ENCODE measurements at places on chromosomes 5 and 9.

- no peak for DNase-seq
Observed at GRCh38 chr9:108296056-108296455, 559.7 kb downstream of the ACTL7B start.

- DNase-seq, result no peak
Observed at GRCh38 chr9:127608104-127608966, 3.7 kb upstream of the STXBP1 start.

DNA sequence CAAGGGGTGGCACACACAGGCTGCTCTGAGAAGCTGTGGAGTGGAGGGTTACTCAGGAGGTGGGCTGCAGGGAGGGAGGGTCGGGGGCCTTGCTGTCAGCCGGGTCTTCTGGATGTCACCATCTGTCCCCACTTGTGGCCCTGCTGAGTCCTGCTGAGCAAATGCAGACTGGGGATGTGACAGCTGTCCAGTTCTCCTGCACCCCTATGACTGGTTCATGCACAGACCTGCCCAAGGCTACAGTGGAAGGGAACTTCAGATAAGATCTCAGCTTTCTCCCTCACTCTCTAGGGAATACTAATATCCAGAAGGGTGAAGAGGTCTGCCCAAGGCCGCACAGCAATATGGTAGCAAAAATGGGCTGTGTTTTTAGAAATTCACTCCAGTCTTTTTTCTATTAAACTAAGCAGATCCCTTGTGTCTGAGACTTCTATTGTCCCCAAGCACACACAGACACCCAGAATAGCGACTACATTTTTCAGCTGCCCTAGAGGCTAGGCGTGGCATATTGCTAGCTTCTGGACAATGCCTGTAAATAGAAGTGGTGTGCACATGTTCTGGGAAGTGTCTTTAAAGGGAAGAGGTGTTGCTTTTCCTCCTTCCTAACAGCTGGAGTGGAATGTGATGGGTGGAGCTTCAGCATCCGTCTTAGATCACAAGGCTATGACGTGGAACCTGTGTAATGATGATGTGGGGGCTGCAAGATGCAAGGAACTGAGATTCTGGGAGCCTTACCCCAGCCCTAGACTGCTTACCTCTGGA is 51.1 kb upstream of the TBC1D2 start:
- DNase-seq, result no peak

- DNase-seq, result no peak
Observed at GRCh38 chr5:2985718-2986117, 234.2 kb upstream of the IRX2 start.

DNA sequence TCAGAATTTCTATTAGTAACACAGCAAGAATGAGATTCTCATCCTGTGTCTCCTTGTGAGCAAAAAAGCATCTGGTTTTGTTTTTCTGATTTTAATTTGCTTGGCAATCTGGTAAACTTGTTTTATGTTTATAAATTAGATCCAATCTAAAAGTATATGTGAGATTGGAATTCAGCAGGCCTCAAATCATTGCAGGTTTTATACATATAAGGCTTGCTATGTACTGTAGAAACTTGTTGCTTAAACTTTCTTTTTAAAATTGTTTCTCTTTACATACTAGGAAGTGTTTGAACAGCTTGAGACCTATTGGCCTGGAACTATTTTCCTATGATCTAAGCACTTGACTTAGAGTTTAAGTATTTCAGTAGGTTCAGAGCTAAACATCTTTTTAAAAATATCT is 1037.8 kb downstream of the NR2F1-AS1 start:
- DNase-seq, result no peak

DNA sequence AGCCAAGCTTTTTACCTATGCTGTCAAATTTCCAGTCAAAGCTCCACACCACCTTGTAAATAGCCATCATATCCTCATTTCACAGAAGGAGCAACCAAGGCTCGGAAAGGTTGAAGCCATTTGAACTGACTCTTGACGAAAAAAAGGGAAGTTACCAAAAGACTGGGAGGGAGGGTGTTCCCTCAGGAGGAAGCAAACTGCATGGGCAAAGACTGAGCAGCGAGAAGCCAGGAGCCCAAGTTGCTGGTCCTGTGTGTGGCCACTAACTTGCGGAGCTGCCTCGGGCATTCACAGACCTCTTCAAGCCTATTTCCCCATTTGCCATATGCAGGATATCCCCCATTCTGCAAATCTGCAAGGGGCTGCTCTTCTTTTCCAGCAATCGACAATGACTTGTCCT is 37.4 kb downstream of the TTLL11 start:
- no peak for DNase-seq

DNA sequence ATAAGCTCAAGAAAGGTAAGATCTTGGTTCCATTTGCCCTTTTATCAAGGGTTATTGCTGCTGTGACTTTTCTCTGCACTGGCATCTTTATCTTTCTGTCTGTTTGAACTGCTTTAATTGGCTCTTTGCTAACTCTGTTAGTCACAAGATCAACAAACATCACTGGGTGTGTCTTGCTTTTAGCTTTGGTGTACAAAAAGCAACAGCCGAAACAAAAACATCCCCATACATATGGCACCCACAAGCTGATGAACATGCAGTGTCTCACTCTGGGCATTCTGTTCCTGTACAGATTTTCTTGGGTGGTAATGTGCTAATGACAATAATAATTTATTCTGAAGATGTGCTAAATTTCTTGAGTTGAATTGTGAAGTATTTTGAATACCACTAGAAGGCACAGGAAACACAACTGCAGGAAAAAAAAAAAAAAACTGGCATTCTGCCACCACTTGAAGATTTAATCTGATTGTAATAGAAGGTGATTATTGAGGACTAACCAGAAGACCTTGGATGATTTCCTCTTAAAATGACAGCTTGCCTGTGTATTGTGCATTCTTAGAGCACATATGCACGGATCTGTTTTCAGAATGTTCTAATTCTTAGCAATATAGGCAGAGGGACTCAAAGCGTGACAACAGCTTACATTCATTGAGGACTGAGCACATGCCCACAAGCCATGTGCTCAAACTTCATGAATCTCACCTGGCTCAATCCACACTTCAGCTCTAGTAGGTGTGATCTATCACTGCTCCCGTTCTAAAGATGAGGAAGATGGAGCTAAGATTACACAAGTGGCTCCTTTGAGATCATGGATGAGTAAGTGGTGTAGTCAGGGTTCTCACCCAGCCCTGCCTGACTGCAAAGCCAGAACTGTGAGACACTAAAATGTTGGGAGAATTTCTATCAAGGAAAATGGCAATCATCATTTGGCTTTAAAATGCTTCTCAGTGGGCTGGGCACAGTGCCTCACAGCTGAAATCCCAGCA is 96.4 kb downstream of the EBF1 start:
- DNase-seq, result no peak

GRCh38 chr5:160327818-160328217 is 15.5 kb upstream of the CCNJL start:
- DNase-seq, result no peak

DNA sequence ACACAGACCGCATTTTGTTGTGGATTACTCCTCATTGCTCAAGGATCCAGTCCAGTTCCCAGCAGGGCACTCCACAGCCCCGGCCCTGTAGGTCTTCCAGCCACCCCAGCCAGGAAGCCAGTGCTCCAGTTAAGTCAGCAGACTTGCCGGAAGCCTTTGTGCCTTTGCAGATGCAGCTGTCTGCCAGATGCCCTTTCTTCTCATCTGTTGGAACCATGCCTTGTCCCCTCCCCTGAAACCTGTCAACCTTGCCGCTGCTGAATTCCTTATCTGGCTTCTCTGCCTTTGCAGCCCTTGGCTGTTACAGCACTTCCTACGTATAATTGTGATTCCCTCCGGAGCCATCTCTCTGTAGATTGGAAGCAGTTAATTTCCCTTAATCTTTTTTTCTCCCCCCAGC is 28.4 kb downstream of the PSAT1 start:
- no peak for DNase-seq

GRCh38 chr5:125274211-125274610 is 527.8 kb upstream of the ZNF608 start:
- DNase-seq, result no peak

GRCh38 chr9:128921881-128922763 is 1.3 kb downstream of the PHYHD1 start:
- DNase-seq, result no peak

DNA sequence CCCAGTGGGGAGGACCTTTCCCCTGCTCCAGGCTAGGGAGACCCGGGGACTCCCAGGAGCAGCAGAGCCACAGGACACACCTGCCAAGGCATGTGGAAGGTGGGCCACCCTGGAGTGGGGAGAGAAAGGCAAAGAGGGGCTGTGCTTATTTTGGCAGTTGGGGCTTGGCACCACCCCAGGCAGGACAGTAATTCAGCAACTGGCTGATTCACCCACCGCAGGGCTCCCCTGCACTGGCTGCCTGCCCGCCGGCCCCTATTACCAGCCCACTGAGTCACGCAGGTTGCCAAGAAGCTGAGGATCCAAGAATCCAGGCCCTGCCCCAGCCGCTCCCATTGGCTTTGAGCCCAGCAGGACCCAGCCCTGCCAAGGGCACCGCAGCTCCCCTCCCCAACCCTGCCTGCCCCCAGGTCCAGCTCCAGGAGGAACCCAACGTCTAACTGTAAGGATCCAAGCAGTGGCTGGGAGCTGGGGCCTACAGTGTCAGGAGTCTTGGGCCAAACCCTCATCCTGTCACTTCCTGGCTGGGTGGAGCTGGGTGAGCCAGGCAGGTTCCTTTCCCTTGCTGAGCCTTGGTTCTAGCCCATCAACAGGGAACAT is 14.2 kb upstream of the RALGDS start:
- DNase-seq, result peak; percentile 66

GRCh38 chr5:168985454-168985853 is 315.5 kb downstream of the SLIT3 start:
- DNase-seq, result no peak

DNA sequence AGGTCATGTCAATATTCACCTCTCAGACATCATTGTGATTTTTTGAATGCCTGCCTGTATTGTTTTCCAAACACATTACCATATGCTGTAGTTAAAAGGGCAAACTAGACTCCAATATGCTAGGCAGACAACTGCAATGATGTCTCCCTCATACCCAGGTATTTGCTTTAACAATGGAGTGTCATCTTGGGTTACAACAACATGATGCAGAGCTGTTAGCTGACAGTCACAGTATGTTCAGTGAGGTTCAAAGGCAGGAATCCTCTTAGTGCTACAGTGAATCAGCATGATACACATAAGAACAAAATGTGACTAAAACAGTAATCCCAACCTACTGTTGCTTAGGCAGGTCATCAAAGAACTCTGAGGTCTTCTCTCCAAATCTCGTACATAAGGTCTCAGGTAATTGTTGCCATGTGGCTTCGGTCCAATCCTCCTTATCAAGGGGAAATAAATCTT is 24.0 kb downstream of the OR1J1 start:
- no peak for DNase-seq

DNA sequence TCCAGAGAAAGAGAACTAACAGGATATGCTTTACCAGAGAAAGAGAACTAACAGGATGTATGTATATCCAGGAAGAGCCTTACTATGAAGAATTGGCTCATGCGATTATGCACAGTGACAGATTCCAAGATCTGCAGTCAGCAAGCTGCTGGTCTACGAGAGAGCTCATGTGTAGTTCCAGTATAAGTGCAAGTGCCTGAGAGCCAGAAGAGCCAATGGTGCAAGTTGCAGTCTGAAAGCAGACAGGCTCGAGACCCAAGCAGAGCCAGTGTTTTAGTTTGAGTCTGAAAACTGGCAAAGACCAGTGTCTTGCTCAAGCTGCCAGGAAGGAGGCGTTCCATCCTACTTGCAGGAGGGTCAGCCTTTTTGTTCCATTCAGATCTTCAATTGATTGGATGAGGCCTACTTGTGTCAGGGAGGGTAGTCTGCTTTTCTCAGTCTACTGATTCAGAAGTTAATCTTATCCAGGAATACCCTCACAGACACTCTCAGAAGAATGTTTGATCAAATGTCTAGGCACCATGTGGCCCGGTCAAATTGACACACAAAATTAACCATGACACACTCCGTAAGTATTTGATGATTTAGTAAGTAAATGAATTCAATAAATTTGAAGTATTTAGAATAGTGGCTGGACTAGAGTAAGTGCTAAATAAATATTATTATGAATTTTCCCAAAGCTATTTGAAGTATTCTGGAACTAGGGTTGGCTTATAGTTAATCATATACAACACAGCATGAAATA is 372.1 kb upstream of the SGCD start:
- DNase-seq, result no peak

DNA sequence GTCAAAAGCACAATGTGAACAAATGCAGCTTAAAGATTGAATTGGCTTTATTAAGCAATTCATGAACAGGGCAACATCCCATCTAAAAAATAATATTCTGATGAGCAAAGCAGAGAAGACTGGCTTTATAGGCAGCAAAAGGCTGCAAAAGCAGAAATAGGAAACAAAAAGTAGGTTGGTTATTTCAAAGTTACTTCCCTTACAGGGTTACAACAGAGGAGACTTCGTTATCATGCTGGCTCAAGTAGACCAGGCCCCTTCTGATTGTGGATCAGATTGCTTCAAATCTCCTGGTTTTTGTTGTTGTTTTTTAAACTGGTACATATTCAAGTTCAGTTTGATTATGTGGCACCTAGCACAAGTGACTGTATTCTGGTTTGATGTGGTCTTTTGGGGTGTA is 73.1 kb downstream of the MAN2A1 start:
- DNase-seq, result no peak

GRCh38 chr5:45793638-45794532 is 97.7 kb upstream of the HCN1 start:
- no peak for DNase-seq

DNA sequence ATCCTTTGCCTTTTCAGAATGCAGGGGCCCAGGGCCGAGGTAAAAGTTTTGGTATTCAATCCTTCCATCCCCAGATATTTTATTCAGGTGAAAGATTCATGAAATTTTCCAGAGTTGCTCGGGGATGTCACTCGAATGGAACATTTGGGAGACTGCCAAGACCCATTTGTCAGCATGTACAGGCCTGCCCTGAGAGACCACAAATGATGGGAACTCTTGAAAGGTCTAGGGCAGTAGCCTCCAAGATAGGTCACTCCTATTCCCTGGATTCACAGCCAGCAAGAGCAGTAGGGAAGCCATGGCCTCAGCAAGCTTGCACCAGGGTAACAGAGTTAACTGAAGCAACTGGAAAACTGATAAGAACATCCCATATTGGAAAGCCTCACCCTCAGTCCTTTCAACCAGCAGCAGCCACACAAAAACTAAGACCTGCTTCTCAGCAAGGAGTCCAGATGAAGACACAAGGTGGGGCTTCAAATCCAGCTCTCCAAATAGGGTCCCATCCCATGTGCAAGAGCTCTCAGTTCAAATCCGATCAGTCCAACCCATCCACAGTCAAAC is 12.5 kb downstream of the CARD6 start:
- DNase-seq, result no peak

- no peak for DNase-seq
Observed at GRCh38 chr9:27412963-27413362, 111.1 kb upstream of the IFNK start.

DNA sequence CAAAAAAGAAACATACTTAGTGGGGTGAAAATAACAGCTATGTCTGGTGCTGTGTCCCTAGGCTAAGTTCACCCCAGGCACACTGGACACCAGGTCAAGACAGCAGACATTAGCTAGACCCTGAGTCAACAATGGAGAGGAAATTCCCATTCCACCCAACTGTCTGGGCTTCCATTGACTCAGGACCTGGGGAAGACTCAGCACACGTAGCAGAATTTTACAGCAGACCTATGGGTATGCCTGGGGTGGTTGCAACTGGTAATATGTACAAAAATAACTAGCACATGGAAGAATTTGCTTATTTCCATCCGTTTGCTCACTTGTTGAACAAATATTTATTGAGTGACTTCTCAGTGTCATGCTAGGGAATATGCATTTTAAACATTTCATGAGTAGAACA is 117.0 kb downstream of the GAS1 start:
- DNase-seq, result no peak

- no peak for DNase-seq
Observed at GRCh38 chr5:135481909-135482311, 29.8 kb upstream of the TIFAB start.

- DNase-seq, result no peak
Observed at GRCh38 chr9:113580954-113581311, 117.4 kb downstream of the RGS3 start.

Data from GOT3 (cell line).